ENCODE measurements at places on chromosomes 13 and 19. TPM values are rescaled to one million over a fixed set of nuclear protein-coding genes. Genes with fewer than 3 reads are reported as not detected.

The ADGRE2 gene
- total RNA-seq: 0.29 TPM

The ZNF225 gene
- 3.8 TPM for total RNA-seq

The ANKRD24 gene
- 1.6 TPM for total RNA-seq

The SERPINE3 gene
- not detected for total RNA-seq

The ZNF667 gene
- 7.3 TPM for total RNA-seq

The ZSCAN4 gene
- total RNA-seq: not detected

The KLK6 gene
- total RNA-seq: not detected

The CPT1C gene
- 1.1 TPM for total RNA-seq

The CFAP97D2 gene
- not detected for total RNA-seq

The ANO8 gene
- total RNA-seq: 2.5 TPM

The PCSK4 gene
- 1.7 TPM for total RNA-seq

The STOML3 gene
- total RNA-seq: not detected

The ZNF837 gene
- 2.0 TPM for total RNA-seq

- no peak for DNase-seq
Observed at GRCh38 chr19:34489175-34489574, 7.6 kb downstream of the WTIP start.

DNA sequence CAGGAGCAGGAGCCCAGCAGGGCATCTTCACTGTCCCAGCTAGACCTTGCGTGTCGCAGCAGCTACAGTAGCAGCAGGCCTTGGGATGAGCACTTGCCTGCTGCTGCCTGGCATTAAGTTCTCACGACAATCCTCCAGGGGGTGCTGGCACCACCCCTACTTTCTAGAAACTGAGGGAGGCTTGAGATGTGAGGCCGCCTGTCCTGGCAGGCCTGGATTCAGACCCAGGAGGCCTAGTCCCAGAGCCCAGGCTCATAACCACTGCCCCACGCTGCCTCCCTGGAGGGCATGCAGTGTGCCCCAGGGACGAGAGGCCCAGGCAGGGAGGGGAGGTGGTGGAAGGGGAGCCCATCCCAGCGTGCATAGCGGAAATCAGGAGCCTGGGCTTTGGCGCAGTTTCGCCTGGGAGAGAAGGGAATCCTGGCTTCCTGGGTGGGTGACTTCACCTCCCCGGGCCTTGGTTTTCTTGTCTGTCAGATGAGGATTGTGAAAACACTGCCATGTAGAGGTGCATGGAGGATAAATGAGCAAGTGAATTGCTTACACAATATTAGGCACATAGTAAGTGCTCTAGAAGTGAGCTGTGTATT is 26.1 kb downstream of the PPP5C start:
- no peak for DNase-seq

GRCh38 chr19:30136611-30137195 is 194.7 kb downstream of the URI1 start:
- DNase-seq: no peak

DNA sequence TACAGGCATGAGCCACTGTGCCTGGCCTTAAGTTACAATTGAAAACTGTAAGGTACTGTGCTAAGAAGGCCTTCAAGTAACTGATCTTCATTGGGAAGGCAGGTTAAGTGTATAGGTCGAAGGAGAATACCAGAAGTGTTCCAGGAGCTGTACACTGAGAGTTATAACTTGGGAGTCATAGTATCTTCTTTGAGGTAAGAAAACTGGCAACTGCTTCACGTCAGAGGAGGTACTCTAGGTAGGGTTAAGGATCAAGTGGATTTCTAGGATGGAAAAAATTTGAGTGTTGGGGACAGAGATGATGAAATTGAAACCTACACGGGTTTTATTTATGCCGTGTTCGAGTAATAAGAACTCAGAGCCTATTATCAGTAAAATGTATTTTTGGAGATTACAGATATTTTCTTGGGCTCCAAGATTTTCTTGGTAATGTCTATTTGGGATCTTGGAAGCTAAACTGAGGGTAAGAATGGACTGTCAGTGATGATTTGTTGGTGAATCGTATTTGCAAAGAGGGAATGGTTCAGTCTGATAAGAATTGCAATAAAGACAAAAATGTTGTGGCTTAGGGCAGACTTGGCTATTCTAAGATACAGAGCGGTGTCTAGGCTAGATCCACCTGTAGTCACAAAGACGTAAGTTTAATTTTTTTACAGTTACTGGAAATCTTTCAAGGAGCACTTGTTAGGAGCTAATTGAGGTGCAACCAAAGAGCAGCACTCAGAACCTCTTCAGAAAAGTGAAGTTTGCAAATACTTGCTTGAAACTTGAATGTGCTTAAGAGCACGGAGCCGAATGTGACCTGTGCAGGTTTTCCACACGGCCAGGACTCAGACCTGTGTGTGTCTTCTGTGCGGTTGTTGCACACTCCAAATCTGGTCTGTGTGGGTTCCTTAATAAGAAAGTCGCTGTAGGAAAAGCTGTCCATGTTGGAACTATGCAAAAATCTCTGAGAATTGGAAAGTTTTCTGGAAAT is 102.5 kb downstream of the URI1 start:
- DNase-seq: no peak

- DNase-seq: no peak
Observed at GRCh38 chr13:97464561-97464960, 30.6 kb downstream of the RAP2A start.

DNA sequence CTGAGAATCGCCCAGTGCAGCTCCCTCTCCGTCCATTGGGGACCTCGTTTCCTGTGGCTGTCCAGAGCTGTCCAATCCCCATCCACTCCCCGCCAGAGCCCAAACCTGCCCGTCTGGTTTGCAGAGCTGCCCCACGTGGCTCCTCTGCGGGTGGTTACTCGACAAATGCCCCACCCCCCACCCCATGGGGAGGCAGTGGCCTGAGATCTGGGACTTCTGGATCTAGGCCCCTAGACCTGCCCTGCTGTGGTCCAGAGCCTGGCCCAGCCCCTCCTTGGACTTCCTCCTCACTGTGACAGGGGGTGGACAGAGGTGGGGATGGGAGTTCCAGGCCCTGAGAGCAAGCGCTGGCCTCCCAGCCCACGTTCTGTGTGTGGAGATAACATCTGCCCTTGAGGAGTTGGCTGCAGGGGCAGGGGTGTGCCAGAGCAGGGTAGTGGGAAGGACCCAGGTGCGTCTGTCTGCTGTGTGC is 29.1 kb downstream of the PAK4 start:
- no peak for DNase-seq

DNA sequence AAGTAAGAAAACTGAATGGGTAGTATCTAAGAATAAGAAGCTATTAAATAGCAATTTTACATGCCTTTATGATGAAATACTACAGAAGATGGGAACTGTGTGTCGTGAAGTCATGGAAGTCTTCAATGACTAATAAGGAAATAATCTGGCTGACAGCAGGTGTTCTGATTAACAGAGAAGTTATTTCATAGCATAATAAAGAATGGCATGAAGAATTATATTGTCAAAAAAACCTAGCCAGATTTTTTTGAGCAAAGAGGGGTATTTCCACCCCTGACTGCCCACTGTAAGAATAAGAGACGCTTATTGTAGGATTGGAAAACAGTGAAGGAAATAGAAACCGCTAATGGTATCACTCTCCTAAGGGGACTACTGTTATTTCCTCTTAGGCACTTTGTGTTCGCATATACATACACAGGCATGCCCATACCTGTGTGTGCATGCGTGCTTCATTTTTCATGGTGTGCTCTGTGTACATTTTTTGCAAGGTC is 318.8 kb downstream of the SHISA2 start:
- no peak for DNase-seq

- peak; percentile 79 for DNase-seq
Observed at GRCh38 chr13:73765651-73766384, 368.4 kb downstream of the KLF12 start.

GRCh38 chr13:58855283-58855682 is 1223.7 kb downstream of the PCDH17 start:
- DNase-seq: no peak

DNA sequence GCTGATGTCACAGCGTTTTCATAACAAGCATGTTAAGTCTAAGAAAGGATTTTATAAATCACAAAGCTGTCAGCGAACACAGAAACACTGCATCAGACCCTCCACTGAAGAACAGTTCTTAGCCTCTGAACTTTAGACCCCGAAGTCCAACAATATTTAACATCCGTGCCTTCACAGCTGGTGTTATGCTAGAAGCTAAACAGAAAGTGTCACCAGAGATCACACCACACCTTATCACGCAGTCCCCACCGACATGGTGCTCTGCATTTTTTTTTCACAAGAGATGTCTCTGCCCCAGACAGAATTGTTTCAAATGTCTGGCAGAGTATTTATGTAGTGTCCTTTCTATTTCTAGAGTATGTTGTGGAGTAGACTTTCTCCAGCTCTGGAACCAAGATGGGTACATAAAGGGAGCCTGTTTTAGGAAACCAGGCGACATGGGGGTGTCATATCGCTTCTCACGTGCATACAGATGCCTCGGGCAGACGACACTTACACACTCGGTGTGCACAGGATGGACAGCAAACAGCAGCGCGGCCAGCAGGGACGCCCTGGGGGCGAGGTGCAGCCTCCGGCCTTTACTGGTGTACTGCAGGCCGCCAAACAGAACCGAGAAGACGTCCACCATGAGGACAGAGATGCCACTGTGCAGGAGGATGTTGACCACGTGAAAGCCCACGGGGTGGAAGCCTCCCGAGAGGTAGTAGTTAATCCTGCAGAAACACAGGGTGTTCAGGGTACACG is 12.0 kb downstream of the TMTC4 start:
- no peak for DNase-seq

GRCh38 chr13:25525884-25526283 is 154.1 kb downstream of the ATP8A2 start:
- no peak for DNase-seq

DNA sequence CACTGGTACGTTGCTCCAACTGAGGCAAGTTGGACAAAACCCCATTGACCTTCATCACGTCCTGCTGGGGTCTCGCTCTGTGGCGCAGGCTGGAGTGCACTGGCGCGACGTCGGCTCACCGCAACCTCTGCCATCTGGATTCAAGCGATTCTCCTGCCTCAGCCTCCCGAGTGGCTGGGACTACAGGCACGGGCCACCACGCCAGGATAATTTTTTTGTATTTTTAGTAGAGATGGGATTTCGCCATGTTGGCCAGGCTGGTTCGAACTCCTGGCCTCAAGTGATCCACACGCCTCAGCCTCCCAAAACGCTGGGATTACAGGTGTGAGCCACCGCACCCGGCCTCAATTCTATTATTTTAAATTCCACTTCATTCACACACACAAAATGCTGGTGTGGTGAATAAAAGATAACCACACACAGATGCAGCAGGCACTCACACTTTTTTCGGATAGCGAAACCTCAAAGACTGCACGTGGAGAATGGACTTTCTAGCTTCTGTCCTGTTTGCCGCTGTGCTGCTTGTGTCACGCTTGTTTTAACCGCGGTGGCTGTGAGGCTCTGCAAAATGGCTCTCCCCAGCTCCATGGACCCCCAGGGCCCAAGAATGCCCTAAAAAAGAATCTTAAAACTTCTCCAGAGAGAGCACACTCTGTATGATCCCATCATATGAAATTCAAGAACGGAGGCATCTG is 58.4 kb downstream of the COL4A1 start:
- no peak for DNase-seq

- DNase-seq: no peak
Observed at GRCh38 chr13:62483774-62484173, 1068.1 kb upstream of the PCDH20 start.

DNA sequence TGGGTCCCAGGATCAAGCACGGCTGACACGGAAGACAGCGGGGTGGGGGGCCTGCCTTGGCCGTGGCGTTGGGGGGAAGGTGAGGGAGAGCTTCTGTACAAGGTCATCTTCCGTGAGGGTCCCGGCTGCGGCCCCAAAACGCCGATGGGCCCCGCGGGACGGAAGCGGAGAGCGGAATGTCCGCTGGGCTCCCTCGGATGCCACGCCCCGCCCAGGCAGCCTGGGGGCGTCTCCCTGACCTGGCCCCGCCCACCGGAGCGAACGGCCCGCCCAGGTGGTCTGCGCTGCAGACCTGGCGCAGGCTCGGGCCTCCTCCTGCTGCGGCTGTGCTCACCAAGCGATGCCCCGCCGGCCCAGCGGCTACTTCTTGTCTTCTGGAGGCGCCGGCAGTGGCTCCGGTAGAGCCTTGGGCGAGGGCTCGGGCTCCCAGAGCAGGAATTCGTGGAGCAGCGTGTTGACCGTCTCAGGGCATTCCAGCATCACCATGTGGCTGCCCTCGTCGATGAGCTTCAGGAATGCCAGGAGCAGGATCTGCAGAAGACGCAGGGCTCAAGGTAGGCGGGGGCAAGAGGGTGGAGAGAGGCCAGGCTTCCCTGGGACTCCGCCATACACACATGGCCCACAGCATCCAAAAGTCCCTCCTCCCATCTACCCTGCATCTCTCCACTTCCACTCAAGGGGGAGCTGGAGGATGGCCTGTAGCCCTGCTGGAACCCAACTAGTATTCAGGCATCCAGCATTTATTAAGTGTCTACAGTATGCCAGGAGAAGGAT is 10.7 kb downstream of the ABHD8 start:
- DNase-seq: peak; percentile 89

DNA sequence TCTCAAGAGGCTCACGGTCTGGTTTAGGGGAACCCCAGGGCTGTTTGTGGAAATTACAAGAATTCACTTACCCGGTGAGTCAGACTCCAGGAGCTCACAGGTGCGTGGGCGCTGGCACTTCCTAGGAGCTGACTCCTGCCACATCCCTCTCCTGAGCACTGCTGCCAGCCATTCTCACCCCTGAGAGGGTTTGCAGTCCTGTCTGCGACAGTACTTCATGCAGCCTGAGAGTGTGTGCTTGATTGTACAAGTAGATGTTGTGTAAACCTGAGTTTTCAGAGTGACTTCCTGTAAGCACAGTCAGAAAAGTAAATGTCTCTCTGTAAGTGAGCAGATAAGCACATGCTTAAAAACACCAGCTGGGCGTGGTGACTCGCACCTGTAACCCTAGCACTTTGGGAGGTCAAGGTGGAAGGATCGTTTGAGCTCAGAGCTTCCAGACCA is 8.1 kb downstream of the MRPL4 start:
- peak; percentile 70 for DNase-seq

DNA sequence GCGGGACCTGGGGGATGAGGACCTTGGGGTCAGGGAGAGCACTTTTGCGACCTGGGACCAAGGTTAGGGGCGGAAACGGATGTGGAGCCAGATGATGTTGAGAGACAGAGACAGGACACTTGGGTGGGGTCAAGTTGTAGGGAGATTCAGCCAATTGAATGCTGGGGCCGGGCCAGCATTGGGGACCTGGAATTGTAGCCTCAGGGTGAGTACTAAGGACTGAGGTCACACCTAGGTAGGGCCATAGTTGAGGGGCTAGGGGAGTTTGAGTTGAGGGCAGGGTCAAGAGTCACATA is 1.2 kb downstream of the ALKBH7 start:
- no peak for DNase-seq

GRCh38 chr19:32519023-32519422 is 62.0 kb upstream of the PDCD5 start:
- DNase-seq: no peak

GRCh38 chr13:98994896-98995295 is 17.0 kb upstream of the DOCK9 start:
- DNase-seq: no peak

GRCh38 chr13:102141625-102142472 is 260.0 kb downstream of the FGF14 start:
- DNase-seq: no peak
